ENCODE measurements at places on chromosomes 4 and X.

- no peak for DNase-seq
These were observed 40.7 kb downstream of the KLF3 start for GRCh38 chr4:38704622-38705154.

- no peak for DNase-seq
These were observed 55.5 kb upstream of the CLCN4 start for GRCh38 chrX:10101269-10101668.

DNA sequence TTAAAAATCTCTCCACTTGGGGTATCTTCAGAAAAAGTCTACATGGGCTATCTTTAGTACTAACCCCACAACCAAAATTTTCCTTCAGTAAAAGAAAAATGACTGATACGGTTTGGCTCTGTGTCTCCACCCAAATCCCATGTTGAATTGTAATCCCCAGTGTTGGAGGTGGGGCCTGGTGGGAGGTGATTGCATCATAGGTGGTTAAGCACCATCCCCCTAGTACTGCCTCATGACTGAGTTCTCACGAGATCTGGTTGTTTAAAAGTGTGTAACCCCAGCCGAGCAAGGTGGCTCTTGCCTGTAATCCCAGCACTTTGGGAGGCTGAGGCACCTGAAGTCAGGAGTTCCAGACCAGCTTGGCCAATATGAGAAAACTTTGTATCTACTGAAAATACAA lies 66.8 kb downstream of the USP46 start:
- DNase-seq, result no peak

DNA sequence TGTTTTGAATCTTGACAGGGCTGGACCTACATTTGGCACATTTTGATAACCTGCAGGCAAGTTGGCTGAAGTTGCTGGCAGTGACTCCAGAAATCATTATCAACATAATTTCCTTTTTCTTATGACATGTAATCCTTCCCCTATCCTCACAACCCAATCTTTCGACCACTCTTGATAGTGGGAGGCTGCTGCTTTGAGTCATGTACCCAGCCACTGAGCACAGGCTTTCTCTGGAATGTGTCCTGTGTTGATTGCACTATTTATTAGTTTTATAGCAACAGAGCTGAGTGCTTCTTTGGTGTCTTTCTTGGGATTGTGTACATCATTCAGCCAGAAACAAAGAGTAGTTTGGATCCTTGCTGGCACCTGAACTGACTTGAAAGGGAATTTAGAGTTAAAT lies 183.1 kb upstream of the LEF1 start:
- no peak for DNase-seq

- DNase-seq, result no peak
These were observed 773 bp upstream of the VMA21 start for GRCh38 chrX:151396042-151396824.

DNA sequence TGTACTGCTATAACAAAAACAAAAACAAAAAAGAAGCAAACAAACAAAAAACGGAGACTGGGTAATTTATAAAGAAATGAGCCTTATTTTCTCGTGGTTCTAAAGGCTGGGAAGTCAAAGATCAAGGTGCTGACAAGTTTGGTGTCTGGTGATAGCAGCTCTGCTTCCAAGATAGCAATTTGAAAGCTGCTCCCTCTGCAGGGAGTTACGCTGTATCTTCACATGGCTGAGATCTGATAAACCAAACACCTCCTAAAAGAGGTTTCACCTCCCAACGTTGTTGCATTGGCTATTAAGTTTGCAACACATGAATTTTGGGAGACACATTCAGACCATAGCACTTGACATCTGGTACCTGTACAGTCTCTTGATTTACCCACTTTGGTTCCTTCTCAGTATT lies 854.2 kb downstream of the CENPC start:
- DNase-seq, result no peak

DNA sequence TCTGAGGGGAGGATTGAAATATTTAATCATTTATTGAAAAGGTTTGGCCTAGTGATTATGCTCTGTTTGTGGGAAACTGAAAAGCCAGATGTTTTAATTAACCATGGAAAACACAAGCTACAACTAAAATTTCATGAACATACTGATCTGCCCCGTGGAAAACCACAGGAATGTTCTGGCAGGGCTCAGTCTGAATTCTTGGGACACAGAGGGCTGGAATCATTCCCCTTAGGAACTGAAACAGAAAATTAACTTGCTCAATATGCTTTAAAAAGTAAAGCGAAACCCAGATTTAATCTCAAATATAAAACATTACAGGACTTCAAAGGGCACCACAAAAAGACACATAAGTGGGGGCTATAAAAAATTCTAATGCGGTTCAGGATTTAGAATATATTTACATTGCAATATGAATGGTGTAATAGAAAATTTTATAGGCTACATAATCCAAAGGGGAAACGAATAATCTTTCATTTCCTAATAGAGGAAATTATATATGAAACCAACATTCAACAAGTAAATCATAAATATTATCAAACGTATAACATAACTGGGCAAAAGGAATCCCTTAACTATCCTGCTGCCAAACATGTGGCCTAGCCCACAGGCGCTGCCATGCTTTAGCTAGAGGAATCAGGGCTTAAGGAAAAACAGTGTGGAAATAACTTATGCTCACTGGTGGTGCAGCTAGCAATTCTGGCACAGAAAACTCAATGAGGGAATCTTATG lies 70.9 kb downstream of the APBB2 start:
- DNase-seq, result no peak

DNA sequence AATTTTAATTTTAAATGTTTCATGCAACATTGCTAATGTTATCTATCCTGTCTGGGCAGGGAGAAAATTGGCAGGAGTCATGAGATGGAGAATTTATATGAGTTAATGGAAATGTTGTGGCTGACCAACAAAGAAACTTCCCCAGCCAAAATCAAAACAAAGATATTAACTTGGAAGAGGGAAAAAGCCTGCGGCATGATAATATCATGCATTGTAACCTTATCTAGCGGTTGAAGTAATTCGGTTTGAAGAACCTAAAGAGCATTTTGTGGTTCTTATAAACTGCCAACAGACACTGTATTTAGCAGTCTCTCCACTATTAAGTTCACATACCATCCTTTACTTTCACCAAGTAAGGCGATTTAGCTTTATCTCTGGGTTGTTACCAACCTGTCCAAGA lies 42.3 kb downstream of the DKK2 start:
- DNase-seq, result no peak

- no peak for DNase-seq
These were observed 62.0 kb downstream of the CNGA2 start for GRCh38 chrX:151796576-151796975.

- no peak for DNase-seq
These were observed 122.7 kb upstream of the DIPK2B start for GRCh38 chrX:45323387-45323786.

- no peak for DNase-seq
These were observed 11.2 kb downstream of the APELA start for GRCh38 chr4:164888096-164888715.

DNA sequence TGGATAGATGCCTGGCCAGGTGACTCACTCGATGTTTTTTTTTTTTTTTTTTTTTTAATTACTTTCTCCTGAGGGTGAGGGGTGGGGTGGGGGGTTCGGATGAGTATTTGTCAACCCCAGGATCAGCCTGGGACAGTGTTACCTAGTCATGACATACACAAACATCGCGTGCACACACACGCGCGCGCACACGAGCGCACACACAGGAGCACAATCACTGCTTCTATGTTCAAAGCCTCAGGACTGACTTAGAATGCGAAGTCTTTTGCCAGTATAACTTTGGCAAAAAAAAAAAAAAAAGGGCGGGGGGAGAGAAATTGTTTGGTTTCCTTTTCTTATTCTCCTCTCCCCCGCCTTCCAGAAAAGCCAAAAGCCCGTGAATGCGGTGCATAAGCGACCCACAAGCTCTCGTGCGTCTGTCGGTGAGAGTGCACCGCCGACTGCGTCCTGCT lies 115.0 kb upstream of the TEX13C start:
- no peak for DNase-seq

DNA sequence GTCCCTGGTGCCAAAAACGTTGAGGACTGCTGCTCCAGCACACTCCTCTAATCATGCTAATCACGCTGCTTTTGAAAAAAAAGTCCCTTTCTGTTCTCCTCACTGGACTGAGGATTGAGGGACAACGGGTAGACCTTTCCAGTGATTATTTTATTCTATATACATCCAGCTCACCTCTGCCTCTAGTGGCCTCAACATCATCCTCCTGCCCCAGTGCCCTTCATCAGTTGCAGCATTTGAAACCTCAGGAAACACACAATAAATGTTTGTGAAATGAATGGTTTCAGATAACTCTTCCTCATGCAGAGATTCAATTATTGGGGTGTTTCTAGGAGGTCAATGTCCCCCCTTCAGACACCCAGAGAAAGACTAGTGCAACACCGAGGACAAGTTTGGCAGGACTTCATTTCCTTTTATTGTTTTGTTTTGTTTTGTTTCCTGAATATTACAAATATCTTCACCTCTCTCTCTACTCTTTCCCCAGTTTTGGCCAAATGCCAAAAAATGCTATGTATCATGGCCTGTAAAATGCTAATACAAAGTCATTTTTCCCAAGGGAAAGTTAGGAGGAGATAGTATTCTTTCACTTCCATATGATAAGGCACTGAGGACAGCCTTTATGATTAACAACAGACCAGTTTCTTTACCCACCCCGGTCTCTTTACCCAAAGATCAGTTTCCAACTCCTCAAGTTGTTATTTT lies 460.1 kb upstream of the SLIT2 start:
- no peak for DNase-seq

GRCh38 chrX:9604908-9605306 lies 140.0 kb downstream of the TBL1X start:
- no peak for DNase-seq

Data from hippocampal formation (tissue), 2 donors.